ENCODE measurements at places on chromosomes 4 and X. TPM values are rescaled to one million over a fixed set of nuclear protein-coding genes. Genes with fewer than 3 reads are reported as not detected.

Gene NAA11
- not detected for total RNA-seq

Gene HSFX2
- total RNA-seq, result 1.0 TPM

Gene DMP1
- 3.0 TPM for total RNA-seq

Gene HSD17B13
- 0.25 TPM for total RNA-seq

Gene SYP
- 291 TPM for total RNA-seq

Gene BBS12
- total RNA-seq, result 2.8 TPM

Gene GCNA
- 2.5 TPM for total RNA-seq

Gene CENPI
- total RNA-seq, result 10.2 TPM

Gene OFD1
- total RNA-seq, result 28.5 TPM

Gene PRDM8
- 16.6 TPM for total RNA-seq

Gene VCX2
- total RNA-seq, result not detected

Gene ZCCHC12
- 22.7 TPM for total RNA-seq

GRCh38 chrX:103663981-103664762, 22.3 kb downstream of the MORF4L2 start:
- H3K27me3 ChIP-seq, result no peaks in the 10 kb centered on the region
- H3K36me3 ChIP-seq, result no peaks in the 10 kb centered on the region
- peak overlapping the region; percentile 87 for H3K4me3 ChIP-seq
- H3K27ac ChIP-seq, result peak overlapping the region; percentile 59
- peaks cover 2% of the 10 kb centered on the region for H3K4me1 ChIP-seq

DNA sequence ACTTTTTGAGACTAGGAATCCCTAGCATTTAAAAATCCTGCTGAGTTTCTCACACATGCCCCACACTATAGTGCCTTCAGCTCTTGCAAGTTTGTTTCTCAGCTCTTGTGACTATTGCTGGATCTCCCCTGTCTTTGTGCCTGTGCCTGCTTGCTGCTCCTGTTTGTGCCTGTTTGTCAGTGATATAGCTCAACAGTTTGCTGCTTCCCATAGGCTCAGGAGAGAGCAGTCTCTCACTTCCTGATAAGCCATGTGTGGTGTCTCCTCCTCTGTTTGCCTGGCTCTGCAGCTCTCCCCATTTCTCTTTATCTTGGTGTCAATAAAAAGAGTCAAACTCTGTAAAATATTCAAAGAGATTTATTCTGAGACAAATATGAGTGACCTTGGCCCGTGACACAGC, 259.8 kb upstream of the CLNK start:
- H3K4me3 ChIP-seq, result no peak overlapping the region
- no peak for DNase-seq
- H3K4me1 ChIP-seq, result no peaks in the 10 kb centered on the region
- no peak overlapping the region for H3K27ac ChIP-seq

DNA sequence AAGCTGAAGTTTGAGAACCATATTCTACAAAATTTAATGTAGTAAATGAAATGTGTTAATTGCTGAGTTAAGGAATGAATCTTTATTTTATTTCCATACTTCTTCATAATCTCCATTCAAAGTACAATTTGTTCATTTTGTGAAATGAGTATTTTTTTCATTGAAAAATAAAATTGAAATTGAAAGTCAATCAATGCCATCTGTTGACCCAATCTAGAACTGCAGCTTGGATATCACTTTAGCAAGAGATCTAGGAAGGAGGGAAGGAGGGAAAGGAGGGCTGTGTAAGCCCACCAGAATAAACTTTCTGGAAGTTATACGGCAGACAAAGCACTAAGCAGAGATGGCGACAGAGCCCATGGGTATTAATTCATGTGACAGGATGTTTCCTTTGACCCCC, 128.4 kb downstream of the ZMAT1 start:
- DNase-seq, result no peak
- H3K27ac ChIP-seq, result no peak overlapping the region
- H3K4me3 ChIP-seq, result no peak overlapping the region

DNA sequence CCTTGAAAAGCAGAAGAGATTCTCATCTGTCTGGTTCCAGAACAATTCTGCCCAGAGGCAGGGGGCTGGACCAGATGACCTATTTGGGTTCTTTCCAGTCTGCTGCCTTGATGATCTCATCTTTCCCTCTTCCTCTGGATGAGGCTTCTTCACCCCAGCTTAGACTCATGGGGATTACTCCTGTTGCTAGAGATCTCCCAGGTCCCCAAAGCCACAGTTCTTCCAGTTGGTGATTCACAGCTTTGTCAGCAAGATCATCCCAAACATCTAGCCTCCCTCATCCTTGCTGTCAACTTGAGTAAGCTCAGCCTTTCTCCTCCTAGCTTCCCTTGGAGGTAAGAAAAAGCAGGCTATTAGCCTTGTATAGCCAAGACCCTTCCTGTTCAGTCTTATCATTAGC, 64.2 kb upstream of the PJA1 start:
- H3K36me3 ChIP-seq, result peaks cover 5% of the 10 kb centered on the region
- H3K4me3 ChIP-seq, result no peak overlapping the region
- DNase-seq, result no peak
- no peak overlapping the region for H3K27ac ChIP-seq
- H3K4me1 ChIP-seq, result no peaks in the 10 kb centered on the region

DNA sequence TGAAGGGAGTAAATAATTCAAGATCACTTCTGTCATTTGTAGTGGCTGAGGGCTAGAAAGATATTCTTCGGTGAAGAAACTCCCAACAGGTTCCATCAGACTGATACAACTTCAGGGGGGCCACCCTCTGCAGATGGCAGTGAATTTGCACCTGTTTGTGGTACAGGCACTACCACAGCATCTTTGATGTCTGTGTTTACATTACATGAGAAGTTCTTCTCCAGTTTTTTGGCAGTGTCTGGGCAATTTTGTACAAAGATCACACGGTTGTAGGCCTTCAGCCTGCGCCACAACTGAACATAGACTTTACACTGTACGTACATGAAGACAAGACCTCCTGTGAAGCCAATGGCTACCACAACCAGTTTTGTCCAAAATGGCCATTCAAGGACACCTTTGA, 34.2 kb downstream of the TMA16 start:
- no peaks in the 10 kb centered on the region for H3K36me3 ChIP-seq
- peaks cover 2% of the 10 kb centered on the region for H3K27me3 ChIP-seq
- H3K27ac ChIP-seq, result no peak overlapping the region

DNA sequence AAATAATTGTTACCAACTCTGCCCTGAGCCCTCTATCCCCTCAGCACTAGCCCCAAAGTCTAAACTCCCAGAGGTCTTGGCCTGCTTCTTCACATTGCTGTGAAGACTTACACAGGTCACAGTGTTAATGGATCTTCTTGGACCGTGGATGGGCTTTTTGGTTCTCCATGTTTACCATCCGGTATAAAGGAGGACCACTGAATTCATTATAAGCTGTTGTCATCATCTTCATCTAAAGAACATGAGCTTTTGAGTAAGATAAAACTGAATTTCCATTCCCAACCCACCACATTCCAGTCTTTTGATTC, 8.5 kb downstream of the NUDT11 start:
- no peaks in the 10 kb centered on the region for H3K27me3 ChIP-seq
- H3K4me3 ChIP-seq, result no peak overlapping the region
- H3K36me3 ChIP-seq, result no peaks in the 10 kb centered on the region
- no peak overlapping the region for H3K27ac ChIP-seq
- DNase-seq, result no peak
- no peaks in the 10 kb centered on the region for H3K4me1 ChIP-seq

DNA sequence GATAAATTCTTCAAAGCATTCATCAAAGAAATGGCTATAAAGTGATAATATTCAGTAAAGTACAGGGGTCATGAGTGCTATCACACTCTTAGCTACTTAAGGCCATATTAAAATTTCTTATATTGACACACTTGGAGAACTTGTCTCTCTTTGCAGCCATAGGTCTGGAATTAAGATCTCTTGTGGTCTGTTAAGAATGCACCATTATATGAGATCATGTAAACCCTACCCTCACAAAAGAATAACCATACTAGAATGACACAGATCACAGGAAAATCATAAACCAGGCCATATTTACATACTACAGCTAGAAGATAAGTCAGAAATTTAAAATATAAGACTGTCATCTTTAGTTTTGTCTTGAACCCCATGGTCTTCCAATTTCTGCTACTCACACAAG, 434.3 kb downstream of the PDGFC start:
- H3K4me1 ChIP-seq, result no peaks in the 10 kb centered on the region
- no peaks in the 10 kb centered on the region for H3K36me3 ChIP-seq
- no peak overlapping the region for H3K4me3 ChIP-seq
- no peak for DNase-seq
- H3K27me3 ChIP-seq, result no peaks in the 10 kb centered on the region

- no peaks in the 10 kb centered on the region for H3K27me3 ChIP-seq
- no peaks in the 10 kb centered on the region for H3K36me3 ChIP-seq
- H3K4me1 ChIP-seq, result no peaks in the 10 kb centered on the region
- no peak overlapping the region for H3K4me3 ChIP-seq
- no peak overlapping the region for H3K27ac ChIP-seq
Observed at GRCh38 chrX:20968996-20969395, 405.2 kb upstream of the CNKSR2 start.

- H3K4me1 ChIP-seq, result no peaks in the 10 kb centered on the region
- peaks cover 2% of the 10 kb centered on the region for H3K27me3 ChIP-seq
- no peak for DNase-seq
Observed at GRCh38 chr4:20589436-20589835, 110.8 kb upstream of the PACRGL start.

- H3K4me3 ChIP-seq, result no peak overlapping the region
- no peak for DNase-seq
- H3K27me3 ChIP-seq, result no peaks in the 10 kb centered on the region
- no peaks in the 10 kb centered on the region for H3K4me1 ChIP-seq
Observed at GRCh38 chrX:39204353-39204752, 403.1 kb downstream of the MID1IP1 start.

DNA sequence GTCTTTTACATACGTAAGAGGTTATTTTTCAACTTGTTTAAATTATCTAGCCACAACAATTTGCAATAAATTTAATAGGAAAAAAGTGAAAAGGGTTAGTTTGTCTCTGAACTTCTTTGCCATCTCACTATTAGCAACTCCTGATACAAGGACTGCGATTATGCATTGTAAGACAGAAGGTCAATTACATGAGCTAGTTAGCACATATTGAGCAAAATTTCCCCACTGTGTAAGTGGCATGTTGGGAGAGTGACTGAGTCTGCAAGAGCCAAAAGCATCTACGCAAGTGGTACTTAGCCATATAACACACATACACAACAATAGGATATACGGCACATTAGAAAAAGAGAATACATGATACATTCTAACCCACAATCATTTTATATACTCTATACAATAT, 927.2 kb downstream of the STPG2 start:
- peaks cover 16% of the 10 kb centered on the region for H3K4me1 ChIP-seq
- DNase-seq, result no peak
- no peaks in the 10 kb centered on the region for H3K36me3 ChIP-seq
- H3K4me3 ChIP-seq, result no peak overlapping the region
- H3K27me3 ChIP-seq, result peaks cover 6% of the 10 kb centered on the region
- no peak overlapping the region for H3K27ac ChIP-seq

DNA sequence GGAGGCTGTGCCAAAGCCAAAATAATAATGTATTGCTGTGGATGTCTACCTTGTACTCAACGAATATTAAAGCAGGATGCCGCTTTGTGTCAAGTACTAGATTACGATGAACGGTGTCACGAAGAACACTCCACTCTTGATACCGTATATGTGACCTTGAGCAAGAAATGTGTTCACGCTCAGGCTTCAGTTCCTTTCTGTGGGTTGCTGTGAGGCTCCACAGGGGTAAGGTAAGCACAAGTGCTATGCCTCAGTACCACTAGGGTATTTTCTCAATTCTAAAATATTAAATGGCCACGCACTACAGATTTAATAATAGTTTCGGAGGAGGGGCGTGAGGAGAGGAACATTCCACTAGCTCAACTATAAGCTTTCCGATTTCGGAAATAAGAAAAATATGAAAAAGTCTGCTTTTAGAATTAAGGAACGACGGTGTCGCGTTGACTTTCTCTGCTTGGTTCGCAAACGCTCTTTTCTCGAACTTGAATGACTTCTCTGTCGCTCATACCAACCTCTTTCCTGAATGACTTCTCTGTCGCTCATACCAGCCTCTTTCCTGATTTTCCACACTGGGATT, 607 bp upstream of the SCOC start:
- no peak for DNase-seq
- no peak overlapping the region for H3K27ac ChIP-seq

DNA sequence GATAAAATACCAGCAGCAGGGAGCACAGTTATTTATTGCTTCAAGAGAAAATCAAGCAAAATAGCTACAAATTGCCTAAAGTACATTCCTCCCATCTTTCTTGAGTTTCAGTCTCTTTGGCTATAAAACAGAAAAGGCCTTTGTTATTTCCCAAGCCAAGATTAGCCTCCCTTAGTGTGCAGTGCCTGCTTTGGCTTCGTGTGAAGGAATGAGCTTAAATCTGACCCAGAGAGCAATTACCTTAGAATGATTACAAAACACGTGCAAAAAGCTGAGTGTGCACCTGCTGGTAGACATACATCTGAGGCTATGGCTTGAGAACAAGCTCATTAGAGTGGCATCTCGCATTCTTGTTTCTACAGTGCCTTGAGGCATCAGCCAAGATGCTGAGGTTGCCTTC, 250.8 kb downstream of the C4orf33 start:
- no peaks in the 10 kb centered on the region for H3K27me3 ChIP-seq
- no peak overlapping the region for H3K27ac ChIP-seq
- DNase-seq, result no peak
- no peaks in the 10 kb centered on the region for H3K36me3 ChIP-seq

DNA sequence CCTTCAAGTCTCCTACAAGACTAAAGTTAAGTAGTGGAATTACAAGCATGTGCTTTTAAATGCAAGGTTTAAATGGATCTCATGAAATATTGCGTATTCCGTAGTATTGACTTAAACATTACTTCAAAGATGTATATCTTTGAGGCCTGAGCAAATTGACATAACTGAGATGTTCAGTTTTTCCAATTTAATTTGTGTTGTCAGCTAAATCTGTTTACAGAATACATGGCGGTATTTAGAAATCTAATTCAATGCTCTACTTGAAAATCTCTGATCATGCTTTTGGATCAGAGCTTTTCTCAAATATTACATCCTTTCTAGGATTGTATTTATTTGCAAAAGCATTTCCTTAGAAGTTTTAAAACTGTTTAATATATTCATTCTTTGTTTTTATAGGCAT, 47.5 kb upstream of the PDE5A start:
- no peaks in the 10 kb centered on the region for H3K36me3 ChIP-seq
- no peak overlapping the region for H3K4me3 ChIP-seq
- H3K27ac ChIP-seq, result no peak overlapping the region
- no peak for DNase-seq

- DNase-seq, result no peak
- H3K36me3 ChIP-seq, result no peaks in the 10 kb centered on the region
- H3K4me1 ChIP-seq, result no peaks in the 10 kb centered on the region
- H3K27ac ChIP-seq, result no peak overlapping the region
Observed at GRCh38 chr4:178953447-178954120, 1511.3 kb upstream of the AGA start.

- no peaks in the 10 kb centered on the region for H3K27me3 ChIP-seq
- no peaks in the 10 kb centered on the region for H3K4me1 ChIP-seq
- no peak for DNase-seq
- no peaks in the 10 kb centered on the region for H3K36me3 ChIP-seq
- no peak overlapping the region for H3K27ac ChIP-seq
Observed at GRCh38 chrX:94850811-94851210, 1176.8 kb downstream of the FAM133A start.

- H3K4me1 ChIP-seq, result no peaks in the 10 kb centered on the region
- H3K4me3 ChIP-seq, result no peak overlapping the region
- no peak for DNase-seq
Observed at GRCh38 chr4:122815248-122815647, 11.4 kb upstream of the FGF2 start.

- peaks cover 45% of the 10 kb centered on the region for H3K4me1 ChIP-seq
- peak overlapping the region; percentile 75 for H3K27ac ChIP-seq
- no peaks in the 10 kb centered on the region for H3K36me3 ChIP-seq
- DNase-seq, result no peak
Observed at GRCh38 chrX:70479922-70480659, 35.5 kb downstream of the DLG3 start.

- H3K27ac ChIP-seq, result no peak overlapping the region
- H3K4me3 ChIP-seq, result no peak overlapping the region
- H3K4me1 ChIP-seq, result no peaks in the 10 kb centered on the region
- H3K36me3 ChIP-seq, result no peaks in the 10 kb centered on the region
- H3K27me3 ChIP-seq, result peaks cover 2% of the 10 kb centered on the region
Observed at GRCh38 chr4:84691170-84691691, 108.3 kb downstream of the CDS1 start.
